Renal cortical epithelial cell (primary cell): ENCODE measurements at places on chromosomes 6 and 20. TPM values are rescaled to one million over a fixed set of nuclear protein-coding genes. Genes with fewer than 3 reads are reported as not detected.

The FOXS1 gene
- total RNA-seq = 0.30 TPM in 1 of 2 replicates, not detected in the other

The NNAT gene
- 0.35 and 1.4 TPM in 2 replicates for total RNA-seq

The SYCP2 gene
- total RNA-seq = 2.4 and 6.1 TPM in 2 replicates

The UNC5CL gene
- total RNA-seq = 2.4 and 9.6 TPM in 2 replicates

The TDRD6 gene
- total RNA-seq = under 0.01 and 0.35 TPM in 2 replicates

The MTFR2 gene
- 1.2 and 2.6 TPM in 2 replicates for total RNA-seq

The FAM83D gene
- 0.99 and 13.7 TPM in 2 replicates for total RNA-seq

The ARMH2 gene
- total RNA-seq = not detected in 2 replicates

The KHDC1 gene
- total RNA-seq = 2.9 and 3.6 TPM in 2 replicates

The ZC2HC1B gene
- not detected in 2 replicates for total RNA-seq

The RBL1 gene
- total RNA-seq = 5.8 and 8.7 TPM in 2 replicates

The PAK5 gene
- not detected in 2 replicates for total RNA-seq

The TINAG gene
- total RNA-seq = 5.9 and 16.5 TPM in 2 replicates

The RSPH4A gene
- 1.5 TPM in 1 of 2 replicates, not detected in the other for total RNA-seq

The SPEF1 gene
- total RNA-seq = 1.2 TPM in 1 of 2 replicates, not detected in the other

The PRRC2A gene
- 13.9 and 90.6 TPM in 2 replicates for total RNA-seq

The LAMA2 gene
- total RNA-seq = 0.45 and 0.52 TPM in 2 replicates

The STMN3 gene
- 17.9 and 30.9 TPM in 2 replicates for total RNA-seq

The ABHD16B gene
- not detected in 2 replicates for total RNA-seq

The RAB44 gene
- total RNA-seq = not detected in 2 replicates

The SLC26A8 gene
- total RNA-seq = 0.05 TPM in 1 of 2 replicates, not detected in the other

The HUS1B gene
- total RNA-seq = 0.70 TPM in 1 of 2 replicates, not detected in the other

The RBM24 gene
- 2.4 and 3.1 TPM in 2 replicates for total RNA-seq

The PRSS16 gene
- total RNA-seq = 2.6 and 3.4 TPM in 2 replicates

The PXDC1 gene
- 29.0 and 62.0 TPM in 2 replicates for total RNA-seq

The QKI gene
- 92.6 and 218 TPM in 2 replicates for total RNA-seq

The SLC25A27 gene
- total RNA-seq = 2.3 and 15.3 TPM in 2 replicates

The BTNL2 gene
- not detected in 2 replicates for total RNA-seq

The LY6G5C gene
- 0.40 TPM in 1 of 2 replicates, not detected in the other for total RNA-seq

The IL17A gene
- not detected in 2 replicates for total RNA-seq

The LATS1 gene
- 6.4 and 19.7 TPM in 2 replicates for total RNA-seq

The GGTLC1 gene
- total RNA-seq = not detected in 2 replicates

The TNFRSF21 gene
- total RNA-seq = 31.2 and 38.2 TPM in 2 replicates

The UBE2J1 gene
- 35.0 and 53.3 TPM in 2 replicates for total RNA-seq

The PROKR2 gene
- total RNA-seq = not detected in 2 replicates
